ENCODE measurements at places on chromosomes 5 and 9.

- DNase-seq = no peak
Measured at GRCh38 chr5:71695071-71695470, 24.0 kb upstream of the CARTPT start.

- no peak for DNase-seq
Measured at GRCh38 chr9:102521097-102521755, 473.9 kb upstream of the CYLC2 start.

DNA sequence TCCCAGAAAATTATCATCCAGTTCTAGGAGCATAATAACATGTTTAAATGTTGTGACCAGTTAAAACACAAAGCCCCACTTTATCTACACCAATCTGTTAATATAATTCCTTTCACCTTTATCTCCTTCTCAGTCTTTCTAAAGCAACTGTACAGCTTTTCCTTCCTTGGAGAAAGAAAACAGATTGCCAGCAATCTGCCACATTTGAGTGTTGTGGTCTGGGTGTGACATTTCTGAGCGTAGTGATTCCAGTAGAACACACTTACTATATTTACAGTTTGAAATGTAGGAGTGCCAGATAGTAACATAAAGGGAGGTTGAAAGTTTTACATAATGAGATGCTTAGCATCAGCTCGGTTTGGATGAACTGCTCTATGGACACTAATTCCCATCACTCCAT is 76.1 kb downstream of the KCNN2 start:
- no peak for DNase-seq

DNA sequence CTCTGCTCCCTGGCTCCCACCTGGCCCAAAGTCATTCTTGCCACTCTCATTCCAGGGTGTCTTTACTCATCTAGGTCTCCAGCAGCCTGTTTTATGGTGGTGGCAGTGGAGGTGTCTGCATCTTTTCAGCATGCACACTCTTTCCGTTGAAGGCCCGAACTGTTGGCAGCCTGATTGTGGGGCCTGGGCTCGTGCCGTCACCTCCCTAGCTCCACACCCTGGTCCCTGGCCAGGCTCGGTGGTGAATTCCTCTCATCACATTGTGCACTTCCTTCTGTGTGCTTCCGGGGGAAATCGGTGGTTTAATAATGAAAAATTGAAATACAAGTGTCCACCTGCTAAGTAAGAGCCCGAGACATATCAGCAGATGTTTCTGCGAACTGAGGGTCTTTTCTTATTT is 214.3 kb downstream of the TRIO start:
- DNase-seq = no peak

- no peak for DNase-seq
Measured at GRCh38 chr5:31730139-31730538, 91.2 kb downstream of the PDZD2 start.

- no peak for DNase-seq
Measured at GRCh38 chr5:179553875-179554274, 3.5 kb downstream of the RUFY1 start.

GRCh38 chr5:168207450-168208029 is 83.9 kb upstream of the WWC1 start:
- no peak for DNase-seq

GRCh38 chr5:32851559-32852173 is 140.5 kb downstream of the NPR3 start:
- no peak for DNase-seq

GRCh38 chr9:72476617-72477437 is 44.6 kb upstream of the TMC1 start:
- DNase-seq = peak; percentile 45

DNA sequence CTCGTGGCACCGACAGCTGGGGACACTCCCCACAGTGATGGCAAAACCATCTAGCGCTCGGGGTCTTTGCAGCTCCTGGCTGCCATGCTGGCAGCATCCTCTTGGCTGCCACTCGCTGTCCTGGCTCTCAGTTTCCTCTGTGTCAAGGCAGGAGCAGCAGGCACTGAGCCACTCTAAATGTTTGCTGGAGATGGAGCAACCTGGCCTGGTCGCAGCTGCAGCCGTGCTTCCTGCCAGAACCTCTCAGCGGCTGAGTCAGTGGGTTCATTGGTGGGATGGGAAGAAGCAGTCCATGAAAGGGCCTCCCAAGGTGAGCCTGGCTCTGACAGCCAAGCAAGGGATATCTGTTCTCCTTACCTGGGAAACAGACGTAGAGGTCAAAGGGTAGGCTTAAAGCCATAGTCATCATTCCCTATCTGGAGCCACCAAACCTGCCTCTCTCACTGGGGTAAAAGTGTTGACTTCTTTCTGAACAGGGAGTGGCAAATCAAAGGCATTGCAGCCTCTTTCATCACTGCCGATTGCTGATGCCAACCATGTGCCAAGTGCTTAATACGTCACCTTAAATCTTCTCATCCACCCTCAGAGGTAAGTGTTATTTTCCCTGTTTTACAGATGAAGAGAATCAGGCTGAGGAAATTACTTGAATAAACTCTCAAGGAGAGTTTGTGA is 304.8 kb upstream of the ZNF462 start:
- DNase-seq = no peak

Data from prostate gland (tissue), 2 donors.